ENCODE measurements at places on chromosomes 6 and 20.
A peak's percentile ranks its signal among the peaks of the same experiment; 100 is the strongest.

DNA sequence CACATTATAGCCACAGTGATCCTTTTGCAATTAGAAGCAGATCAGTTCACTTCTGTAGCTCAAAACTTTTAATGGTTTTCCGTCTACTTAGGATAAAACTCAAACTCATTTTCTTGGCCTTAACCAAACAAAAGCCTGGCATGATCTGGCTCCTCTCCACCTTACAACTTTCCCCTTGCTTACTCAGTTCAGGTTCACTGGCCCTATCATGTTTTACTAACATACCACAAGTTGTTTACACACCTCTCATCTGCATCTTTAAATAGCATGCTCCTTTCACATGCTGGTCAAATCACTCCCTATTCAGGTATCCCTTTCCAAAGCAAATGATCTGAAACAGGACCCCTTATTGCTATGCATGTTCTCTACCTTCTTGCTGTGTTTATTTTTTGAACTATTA is 191.4 kb upstream of the FAM83B start:
- DNase-seq = peak; percentile 4

GRCh38 chr6:66735106-66735890 is 1028.3 kb upstream of the EYS start:
- DNase-seq = no peak

DNA sequence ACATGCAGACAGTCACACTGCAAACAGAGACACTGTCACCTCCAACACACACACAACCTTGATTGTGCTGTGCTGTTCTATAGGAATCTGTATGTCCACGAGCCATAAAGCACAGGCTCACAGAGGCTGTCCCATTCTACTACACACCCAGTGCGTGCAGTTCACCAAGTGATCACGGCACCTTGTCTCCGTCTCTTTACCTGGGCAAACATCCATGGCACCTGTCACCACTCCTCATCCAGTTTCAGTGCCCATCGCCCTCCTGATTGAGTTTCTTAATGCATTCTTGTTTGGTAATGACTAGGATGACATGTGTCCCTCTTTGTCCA is 65.8 kb upstream of the STMND1 start:
- DNase-seq = no peak

DNA sequence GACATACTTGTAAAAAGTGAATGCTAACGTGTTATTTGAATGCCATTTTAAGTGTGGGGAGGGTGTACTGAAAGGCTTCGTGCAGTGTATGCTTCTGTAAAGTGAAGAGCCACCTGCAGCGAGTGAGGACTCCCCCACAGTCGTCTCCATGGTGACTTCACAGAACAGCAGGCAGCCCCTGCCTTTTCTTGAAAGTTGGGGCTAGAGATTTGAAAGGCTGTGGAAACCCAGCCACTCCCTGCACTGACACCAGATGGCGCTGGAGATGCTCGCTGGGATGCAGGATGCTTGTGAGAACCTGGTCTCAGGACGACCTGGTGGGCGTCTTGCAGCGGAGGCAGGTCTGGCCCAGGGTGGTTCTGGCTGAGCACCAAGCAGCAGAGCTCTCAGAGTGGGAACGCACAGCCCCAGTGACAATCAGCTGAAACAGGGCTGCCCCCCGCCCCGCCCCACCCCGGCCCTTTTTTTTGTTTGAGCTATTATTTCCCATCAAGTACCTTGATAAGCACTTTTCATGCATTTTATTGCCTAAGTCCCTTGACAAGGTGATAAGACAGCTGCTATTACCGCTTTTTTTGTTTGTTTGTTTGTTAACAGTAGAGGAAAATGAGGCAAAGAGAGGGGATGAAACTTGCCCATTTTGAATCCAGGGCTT is 150.3 kb downstream of the SYCP2 start:
- peak; percentile 41 for DNase-seq

- DNase-seq = no peak
Measured at GRCh38 chr20:54144847-54145414, 28.9 kb downstream of the CYP24A1 start.

GRCh38 chr6:138849791-138850190 is 53.9 kb downstream of the ECT2L start:
- DNase-seq = no peak

GRCh38 chr6:73516514-73517489 is 4.0 kb downstream of the EEF1A1 start:
- no peak for DNase-seq

DNA sequence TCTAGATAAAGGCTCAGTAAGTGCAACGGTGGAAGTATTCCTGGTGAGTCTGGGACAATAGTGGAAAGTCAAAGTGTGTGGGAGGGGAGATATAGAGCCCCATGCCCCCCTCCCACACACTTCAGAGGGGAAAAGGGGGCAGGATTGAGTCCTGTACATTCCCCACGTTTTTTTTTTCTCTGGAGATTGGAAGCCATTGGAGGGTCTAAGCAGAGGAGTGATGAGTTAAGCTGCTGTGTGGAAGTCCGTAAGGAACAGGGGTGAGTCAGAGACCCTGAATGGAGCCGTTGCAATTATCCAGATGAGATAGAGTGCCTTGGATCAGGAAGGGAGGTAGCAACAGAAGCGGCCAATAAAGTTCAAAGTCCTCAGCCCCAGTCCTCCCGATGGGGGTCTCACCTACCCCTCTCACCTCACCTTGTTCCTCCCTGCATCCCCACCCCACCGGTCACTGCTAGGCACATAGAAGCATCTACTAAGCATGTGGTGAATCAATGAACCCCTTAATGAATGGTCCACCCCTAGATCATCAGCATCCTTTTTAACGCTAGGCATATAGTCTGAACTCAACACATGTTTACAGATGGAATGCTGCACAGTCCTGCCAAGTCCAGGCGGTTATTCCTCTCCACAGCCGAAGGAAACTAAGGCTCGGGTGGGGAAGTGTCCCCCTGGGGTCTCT is 662 bp upstream of the SLC9A8 start:
- no peak for DNase-seq

DNA sequence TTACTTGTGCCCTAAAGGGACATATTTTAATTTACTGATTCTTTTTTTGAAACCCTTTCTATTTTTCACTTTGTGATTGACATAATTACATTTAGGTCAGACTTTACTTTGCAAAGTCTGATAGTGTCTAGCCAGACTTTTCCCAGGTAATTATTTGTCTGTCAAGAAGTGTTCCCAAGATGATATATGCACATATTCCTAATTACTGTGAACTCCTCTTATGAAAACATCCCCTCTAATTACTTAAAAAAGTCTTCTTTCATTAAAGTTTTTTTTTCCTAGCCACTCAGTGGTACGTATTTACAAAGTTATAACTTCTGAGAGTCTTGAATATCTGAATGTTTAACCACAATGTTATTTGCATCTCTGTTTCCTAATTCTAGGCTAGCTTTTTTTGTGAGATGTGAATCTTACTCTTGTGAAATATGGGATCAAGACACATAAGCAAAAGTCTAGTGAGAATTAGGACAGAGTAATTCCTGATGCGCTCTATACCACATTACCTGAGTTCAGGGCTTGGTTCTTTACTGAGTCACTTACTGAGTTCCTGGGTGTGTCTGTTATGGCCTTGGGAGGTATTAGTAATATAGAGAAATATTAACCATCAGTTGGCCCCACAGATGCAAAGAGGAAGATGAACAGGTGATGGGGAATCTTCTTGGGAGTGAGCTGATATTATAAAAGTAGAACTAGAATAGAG is 27.9 kb downstream of the FAM83B start:
- no peak for DNase-seq

DNA sequence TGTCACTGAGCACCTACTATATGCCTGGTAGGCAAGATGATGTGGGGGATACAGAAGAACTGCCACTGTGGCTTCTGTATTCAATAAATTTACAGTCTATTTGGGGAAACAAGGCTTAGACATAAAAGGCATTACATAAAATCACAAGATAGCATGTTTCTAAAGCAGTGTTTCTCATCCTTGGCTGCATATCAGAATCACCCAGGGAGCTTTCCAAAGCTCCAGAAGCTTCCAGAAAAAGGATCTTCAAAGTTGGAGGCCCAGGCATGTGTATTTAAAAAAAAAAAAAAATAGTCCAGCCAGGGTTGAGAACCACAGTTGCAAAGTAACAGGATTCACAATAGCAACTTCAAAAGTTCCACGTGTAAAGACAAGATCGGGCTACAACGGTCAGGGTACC is 112.4 kb upstream of the SPACA1 start:
- DNase-seq = no peak

- no peak for DNase-seq
Measured at GRCh38 chr6:85081102-85081501, 316.7 kb upstream of the TBX18 start.

DNA sequence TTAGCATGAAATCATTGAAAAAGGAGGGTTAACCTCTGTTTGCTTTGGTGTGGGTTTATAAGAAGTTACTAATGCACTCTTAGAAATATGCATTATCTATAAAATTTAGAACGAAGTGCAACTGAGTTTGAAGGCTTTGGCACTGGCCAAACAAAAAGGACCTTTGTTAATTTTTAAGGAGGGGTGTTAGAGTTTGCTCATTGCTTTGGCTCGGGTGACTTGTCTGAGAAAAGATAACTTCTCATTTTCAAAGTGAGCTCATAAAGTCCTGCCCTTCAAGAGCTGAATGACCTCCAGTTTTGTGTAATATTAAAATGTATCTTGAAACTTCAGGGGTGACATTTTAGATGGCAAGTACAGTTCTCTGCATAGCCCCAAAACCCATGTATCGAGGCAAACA is 25.9 kb downstream of the NEDD9 start:
- no peak for DNase-seq

GRCh38 chr6:71608646-71609045 is 277.7 kb upstream of the RIMS1 start:
- no peak for DNase-seq

- DNase-seq = no peak
Measured at GRCh38 chr6:34911822-34912221, 22.8 kb downstream of the ANKS1A start.

DNA sequence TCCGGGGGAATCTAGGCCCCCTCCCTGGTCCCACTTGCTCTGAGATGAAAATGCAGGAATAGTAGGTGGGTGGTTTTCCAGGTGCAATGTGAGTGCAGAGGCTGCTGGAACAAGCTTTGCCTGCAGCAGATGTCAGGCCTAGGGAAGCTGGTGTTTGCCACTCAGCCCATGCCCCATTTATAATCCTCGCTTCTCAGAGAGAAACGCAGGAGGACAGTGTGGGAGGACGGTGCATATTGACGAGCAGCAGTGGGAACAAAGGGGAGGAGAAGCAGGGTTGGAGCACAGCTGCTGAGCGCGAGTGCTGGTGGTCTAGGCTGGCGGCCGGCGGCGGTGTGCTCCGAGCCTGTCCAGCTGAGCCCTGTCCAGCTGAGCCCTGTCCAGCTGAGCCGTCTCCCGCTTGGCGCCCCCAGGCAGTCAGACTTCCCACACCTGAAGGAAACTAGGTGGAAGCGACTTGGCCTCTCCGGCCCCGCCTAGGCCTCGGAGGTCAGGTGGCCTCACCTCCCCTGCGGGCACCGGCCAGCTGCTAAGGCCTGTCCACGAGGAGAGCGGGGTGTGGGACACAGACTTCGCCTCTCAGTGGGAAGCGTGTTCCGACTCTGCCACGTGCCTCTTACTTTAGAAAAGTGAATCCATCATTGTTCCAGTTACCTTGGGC is 49.7 kb upstream of the FRMD1 start:
- DNase-seq = no peak

GRCh38 chr6:158817728-158818580 is 1.2 kb downstream of the EZR start:
- DNase-seq = peak; percentile 66

GRCh38 chr20:8901237-8902025 is 167.5 kb upstream of the PLCB4 start:
- no peak for DNase-seq

DNA sequence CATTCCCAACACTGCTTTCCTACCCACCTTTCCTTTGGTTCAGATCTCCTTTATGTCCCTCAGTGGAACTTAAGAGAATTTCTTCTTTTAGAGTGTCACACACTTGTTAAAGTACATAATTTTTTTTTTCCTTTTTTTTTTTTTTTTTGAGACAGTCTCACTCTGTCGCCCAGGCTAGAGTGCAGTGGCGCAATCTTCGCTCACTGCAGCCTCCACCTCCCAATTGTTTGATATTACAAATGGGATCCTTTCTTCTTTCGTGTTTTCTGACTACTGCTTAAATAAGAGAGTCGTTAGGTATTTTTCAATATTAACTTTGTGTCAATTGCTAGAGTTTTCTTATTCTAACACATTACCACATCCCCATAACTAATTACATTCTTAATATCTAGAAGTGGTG is 29.1 kb downstream of the NUP153 start:
- DNase-seq = no peak

- DNase-seq = no peak
Measured at GRCh38 chr20:15609921-15610320, 963.3 kb downstream of the KIF16B start.

DNA sequence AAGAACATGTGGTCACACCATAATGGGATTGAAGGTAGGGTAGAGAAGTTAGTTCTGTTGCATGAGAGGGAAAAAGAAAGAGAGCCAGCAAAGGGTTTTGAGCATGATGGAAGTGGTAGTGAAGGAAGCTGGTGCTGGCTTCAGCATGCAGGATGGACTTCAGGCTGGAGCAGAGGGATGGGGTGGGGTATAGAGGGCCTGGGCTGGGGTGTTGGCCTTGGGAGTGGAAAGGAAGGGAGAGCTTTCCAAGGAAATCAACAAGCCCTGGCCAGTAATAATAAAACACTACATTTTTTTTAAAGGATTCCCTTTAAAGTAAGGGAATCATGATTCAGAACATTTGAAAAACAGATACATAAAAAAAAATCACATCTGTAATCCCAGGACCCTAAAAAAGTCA is 61.2 kb downstream of the LAMA4 start:
- DNase-seq = no peak

GRCh38 chr6:163252061-163252591 is 162.4 kb upstream of the QKI start:
- no peak for DNase-seq

DNA sequence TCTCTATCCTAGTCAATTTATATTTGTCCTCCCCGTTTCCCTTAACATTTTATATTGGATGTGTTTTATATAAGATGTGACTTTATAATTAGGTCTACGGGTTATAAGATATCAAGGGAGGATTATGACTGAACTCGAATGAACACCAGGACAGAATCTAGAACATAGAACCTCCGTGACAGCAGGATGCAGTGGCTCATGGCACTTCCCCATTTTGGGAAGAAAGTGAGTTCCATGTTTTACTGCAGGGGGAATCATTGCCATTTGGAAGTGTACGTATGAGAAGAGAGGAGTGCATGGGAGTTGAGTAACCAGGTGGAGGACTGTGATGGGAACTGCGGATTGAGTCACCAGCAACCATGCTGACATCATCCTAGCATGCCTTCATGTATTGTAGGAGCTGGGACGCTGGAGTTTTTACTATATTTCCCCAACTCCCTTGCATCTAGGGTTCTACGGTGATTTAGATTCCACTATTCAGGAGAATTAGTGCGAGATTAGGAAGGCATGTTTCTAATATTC is 56.1 kb upstream of the FOXC1 start:
- DNase-seq = no peak

DNA sequence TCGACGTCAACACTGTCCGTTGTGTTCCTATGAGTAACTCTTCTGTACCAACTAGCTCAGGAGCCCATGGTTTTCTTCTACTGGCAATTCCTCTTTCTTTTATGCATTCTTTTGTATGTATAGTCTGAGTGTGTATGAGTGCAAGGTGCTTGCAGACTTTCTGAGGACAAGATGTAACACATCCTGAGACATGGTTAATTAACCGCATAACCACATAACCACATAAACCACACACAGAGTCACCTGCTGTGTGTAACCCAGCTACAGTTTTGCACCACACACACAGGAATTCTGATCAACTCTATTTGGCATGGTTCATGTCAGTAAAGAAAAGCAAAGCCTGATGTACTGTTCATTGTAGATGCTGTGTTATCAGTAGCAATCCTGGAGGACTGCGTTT is 98.6 kb downstream of the DACT2 start:
- no peak for DNase-seq

- no peak for DNase-seq
Measured at GRCh38 chr20:46349742-46350056, 41.4 kb upstream of the CDH22 start.
